ENCODE measurements at places on chromosomes 5 and 9.
A peak's percentile ranks its signal among the peaks of the same experiment; 100 is the strongest.

GRCh38 chr5:126274076-126274762, 149.0 kb upstream of the GRAMD2B start:
- DNase-seq: no peak

- no peak for DNase-seq
These were observed 401.4 kb downstream of the PSAT1 start for GRCh38 chr9:78698371-78698770.

DNA sequence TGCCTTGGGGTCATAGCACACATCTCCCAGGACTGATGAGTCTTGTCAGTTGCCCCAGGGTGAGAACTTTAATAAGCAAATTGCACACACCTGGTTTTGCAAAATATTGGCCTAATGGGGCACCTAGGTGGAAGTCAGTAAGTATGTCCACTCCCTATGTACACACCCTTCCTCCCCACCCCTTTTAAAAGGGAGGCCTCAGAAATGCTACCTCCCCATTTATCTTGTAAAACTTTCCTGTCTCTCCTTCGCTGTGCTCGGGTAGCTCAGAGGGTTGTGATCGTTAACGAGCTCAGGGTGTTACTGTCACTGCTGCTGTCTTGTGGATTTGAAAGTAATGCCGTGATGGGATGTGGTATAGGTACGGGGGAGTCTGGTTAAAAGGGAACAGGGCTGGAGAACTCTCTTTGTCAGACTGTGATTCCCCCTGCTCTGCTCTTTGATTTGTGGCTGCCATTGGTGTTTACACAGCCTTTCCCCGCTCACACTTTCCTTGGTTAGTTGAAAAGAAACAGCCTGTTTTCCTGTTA, 26.2 kb downstream of the ZNF462 start:
- DNase-seq: no peak

GRCh38 chr9:110932863-110933262, 105.4 kb downstream of the LPAR1 start:
- no peak for DNase-seq

GRCh38 chr5:31470608-31471007, 61.3 kb downstream of the DROSHA start:
- DNase-seq: no peak

GRCh38 chr9:98488571-98489312, 220.0 kb downstream of the GABBR2 start:
- no peak for DNase-seq

DNA sequence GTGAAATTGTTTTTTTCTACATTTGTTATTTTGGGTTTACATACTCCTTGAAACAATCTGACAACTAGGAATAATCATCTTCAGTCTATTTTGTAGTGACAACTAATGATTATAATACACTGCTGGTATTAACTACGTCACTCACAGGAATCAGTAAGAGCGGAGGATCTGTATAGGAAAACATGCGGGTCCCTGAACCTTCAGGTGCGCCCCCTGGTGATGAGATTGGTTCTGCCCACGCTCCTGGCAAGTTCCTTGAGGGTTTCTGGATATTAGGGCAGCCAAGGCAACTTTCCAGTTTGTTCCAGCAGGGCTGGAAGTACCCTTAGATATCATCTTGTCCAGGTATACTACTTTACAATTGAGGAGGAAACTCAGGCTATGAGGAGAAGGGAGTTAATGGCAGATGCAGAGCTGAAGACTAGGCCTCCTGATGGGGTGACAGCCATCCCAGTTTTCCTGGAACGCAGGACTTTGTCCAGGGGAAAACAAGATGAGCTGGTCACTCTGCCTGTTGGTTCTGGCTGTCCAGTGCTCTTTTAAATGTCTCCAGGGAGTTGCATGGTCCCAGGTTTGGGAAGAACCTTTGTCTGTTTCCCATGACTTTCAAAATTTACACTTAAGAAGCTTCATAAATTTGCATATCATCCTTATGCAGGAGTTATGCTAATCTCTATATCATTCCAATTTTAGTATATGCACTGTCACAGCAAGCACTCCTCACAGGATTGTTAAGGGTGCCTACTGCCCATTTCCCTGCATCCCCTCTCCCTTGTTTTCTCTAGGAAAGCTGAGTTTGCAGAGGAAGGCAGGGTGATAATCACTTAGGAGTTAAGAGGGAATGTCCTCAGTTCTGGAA, 14.9 kb upstream of the WNT8A start:
- DNase-seq: peak; percentile 32

- no peak for DNase-seq
These were observed 16.0 kb downstream of the ERP44 start for GRCh38 chr9:100082782-100083181.

DNA sequence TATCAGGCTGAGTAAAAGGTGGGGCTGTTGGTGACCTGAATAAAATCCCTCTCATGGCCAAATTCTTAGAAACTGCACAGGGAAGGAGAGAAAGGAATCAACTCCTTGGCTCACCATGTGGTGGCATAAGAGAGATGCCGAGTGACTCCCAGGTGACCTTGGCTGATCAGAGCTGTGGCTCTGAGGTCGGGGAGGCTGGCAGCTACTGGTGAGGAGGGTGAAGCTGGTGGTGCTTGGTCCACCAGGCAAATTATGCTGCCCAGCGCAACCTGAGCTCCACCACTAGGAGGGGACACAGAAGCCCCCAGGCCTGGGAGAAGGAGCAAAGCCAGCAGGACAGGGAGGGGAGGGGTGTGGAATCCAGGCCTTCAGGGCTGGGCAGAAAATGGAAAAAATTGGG, 111.2 kb upstream of the IL12B start:
- no peak for DNase-seq

- DNase-seq: no peak
These were observed 129.4 kb downstream of the BASP1 start for GRCh38 chr5:17346811-17347210.

GRCh38 chr5:138289296-138289695, 14.9 kb upstream of the GFRA3 start:
- no peak for DNase-seq

DNA sequence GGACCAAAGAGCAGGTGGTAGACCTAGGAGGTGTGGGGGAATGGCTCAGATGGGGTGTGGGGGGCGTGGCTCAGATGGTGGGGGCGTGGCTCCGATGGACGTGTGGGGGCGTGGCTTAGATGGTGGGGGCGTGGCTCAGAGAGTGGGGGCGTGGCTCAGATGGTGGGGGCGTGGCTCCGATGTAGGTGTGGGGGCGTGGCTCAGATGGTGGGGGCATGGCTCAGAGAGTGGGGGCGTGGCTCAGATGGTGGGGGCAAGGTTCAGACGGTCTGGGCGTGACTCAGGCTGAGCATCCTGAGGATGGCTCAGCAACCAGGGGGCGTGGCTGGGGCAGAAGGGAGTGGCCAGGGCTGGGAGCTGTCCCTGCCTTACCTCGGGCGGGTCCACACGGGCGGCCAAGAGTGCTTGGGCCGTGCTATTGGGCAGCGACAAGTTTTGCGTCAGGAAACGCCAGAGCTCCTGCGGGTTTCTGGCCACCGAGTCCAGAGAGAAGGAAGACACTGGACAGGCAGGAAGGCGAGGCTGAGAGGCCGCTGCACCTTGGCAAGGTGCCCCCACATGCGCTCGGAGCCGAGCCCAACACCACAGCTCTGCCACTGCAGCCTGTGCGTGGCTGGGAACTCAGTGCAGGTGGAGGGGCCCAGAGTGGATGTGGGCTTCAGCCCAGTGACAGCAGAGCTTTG, 5.9 kb downstream of the ABCA2 start:
- peak; percentile 50 for DNase-seq

DNA sequence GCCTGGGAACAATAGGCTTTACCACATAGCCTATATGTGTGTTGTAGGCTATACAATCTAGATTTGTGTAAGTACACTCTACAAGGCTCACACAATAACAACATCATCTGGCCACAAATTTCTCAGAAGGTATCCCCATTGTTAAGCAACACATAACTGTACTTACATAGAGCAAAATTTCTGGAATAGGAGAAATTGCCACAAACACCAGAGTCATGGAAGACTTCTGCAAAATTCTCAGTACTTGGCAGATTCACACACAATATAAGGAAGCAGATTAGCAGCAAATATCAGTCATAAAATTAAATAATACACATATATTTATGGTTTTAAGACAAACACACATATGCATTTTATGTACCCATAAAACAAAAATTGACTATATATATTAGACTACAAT, 16.4 kb downstream of the GNAQ start:
- no peak for DNase-seq

GRCh38 chr5:178113141-178113787, at the start of gene N4BP3:
Gene N4BP3, plus strand, starts transcription at chr5:178113532. Its CDS starts 6,052 bp downstream, at chr5:178119584.
- peak; percentile 74 for DNase-seq

- DNase-seq: no peak
These were observed 64.4 kb downstream of the MCCC2 start for GRCh38 chr5:71651579-71651978.

GRCh38 chr9:21608200-21608599, 126.1 kb upstream of the IFNE start:
- DNase-seq: no peak

GRCh38 chr5:54063817-54064216, 246.6 kb downstream of the ARL15 start:
- DNase-seq: no peak

GRCh38 chr5:50886657-50887345, 220.4 kb downstream of the PARP8 start:
- no peak for DNase-seq

GRCh38 chr5:145942201-145942600, 5.8 kb downstream of the SH3RF2 start:
- no peak for DNase-seq

- no peak for DNase-seq
These were observed 31.9 kb downstream of the FAM240B start for GRCh38 chr9:38687992-38688391.

- no peak for DNase-seq
These were observed 39.3 kb downstream of the CEP72 start for GRCh38 chr5:651296-652022.

DNA sequence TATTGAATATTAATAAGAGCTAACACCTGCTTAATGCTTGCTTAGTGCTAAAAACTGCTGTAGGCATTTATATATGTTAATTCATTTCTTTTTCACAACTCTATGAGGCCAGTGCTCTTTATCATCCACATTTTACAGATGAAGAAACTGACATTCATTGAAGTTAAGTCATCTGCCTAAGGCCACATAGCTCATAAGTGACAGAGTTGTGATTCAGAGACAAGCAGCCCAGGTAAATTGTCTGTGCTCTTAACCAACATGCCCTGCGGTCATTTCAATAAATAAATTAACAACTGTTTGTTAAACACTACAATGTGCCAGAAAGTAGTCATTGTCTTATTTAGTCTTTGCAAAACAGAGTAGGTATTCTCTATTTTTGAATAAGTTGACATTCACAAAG, 1354.4 kb upstream of the C9orf72 start:
- DNase-seq: no peak

- DNase-seq: no peak
These were observed 80.7 kb downstream of the GLDC start for GRCh38 chr9:6564868-6565267.

GRCh38 chr5:95746722-95747679, 15.9 kb downstream of the RHOBTB3 start:
- no peak for DNase-seq

GRCh38 chr9:126229501-126229900, 97.1 kb upstream of the MVB12B start:
- no peak for DNase-seq

- DNase-seq: no peak
These were observed 42.2 kb downstream of the PRLR start for GRCh38 chr5:35188031-35188457.

DNA sequence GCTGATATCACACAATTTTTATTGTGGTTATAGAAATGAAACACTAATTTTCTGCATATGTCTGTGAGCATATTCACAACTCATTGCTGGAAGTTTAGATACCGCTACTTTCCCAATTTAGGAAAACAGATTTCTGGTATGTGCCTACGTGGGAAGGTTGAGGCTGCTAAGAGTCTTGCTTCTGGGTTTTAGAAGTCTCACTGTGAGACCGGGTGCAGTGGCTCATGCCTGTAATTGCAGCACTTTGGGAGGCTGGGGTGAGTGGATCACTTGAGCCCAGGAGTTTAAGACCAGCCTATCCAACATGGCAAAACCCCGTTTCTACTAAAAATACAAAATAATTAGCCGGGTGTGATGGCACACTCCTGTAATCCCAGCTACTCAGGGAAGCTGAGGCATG, 39.6 kb downstream of the UBAP1 start:
- no peak for DNase-seq

GRCh38 chr5:135155616-135156214, 121.7 kb upstream of the PITX1 start:
- DNase-seq: no peak

DNA sequence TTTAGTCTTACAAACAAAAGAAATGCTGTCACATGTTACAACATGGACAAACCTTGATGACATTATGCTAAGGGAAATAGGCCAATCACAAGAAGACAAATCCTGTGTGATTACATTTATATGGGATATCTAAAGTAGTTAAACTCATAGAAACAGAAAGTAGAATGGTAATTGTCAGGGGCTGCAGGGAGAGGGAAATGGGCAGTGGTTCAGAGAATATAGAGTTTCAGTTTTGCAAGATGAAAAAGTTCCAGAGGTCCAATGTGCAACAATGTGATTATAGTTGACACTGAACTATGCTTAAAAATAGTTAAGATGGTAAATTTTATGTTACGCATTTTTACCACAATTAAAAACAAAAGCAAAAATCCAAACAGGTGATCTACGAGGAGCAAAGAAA, 265.5 kb downstream of the NDUFS4 start:
- no peak for DNase-seq

DNA sequence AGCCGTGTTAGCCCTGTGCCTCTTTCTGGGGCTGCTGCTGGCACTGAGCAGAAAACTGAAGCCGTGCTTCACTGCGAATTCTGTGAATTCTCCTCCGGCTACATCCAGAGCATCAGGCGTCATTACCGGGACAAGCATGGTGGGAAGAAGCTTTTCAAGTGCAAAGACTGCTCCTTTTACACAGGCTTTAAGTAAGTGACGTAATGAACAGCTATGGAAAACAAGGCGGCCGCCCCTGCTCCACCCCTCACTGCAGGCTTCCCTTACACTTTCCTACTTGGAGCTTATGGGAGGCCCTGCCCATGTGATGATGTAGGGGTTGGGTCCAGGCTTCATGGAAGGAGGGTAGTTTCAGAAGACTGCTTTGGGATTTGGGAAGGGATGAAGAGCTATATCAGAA, 109.1 kb downstream of the ZNF462 start:
- no peak for DNase-seq

GRCh38 chr5:44388321-44389089, 715 bp downstream of the FGF10 start:
- no peak for DNase-seq

All from activated CD8-positive, alpha-beta memory T cell treated with anti-CD3 and anti-CD28 coated beads for 1 hour (primary cell).